Body of pancreas (tissue), 4 donors: ENCODE measurements at places on chromosomes 4 and X.

- no peak for DNase-seq
Observed at GRCh38 chr4:26764231-26764630, 96.4 kb upstream of the STIM2 start.

DNA sequence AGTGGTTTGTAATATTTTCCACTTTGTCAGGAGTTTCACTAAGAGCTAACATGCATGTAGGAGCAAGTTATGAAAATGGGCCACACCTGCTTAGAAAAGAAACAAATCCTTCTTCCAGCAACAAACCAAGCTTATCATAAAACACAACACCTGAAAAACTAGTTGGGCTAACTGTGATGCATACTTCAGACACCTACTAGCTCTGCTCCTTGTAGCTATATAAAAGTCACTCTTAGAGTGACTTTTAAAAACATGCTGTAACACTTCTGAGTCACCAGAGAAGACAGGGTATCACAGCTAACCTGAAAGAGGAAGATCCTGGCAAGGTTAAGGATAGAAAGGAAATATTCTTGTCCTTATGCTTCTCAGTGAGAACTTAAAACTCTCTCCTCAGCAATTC is 3.6 kb upstream of the SLAIN2 start:
- no peak for DNase-seq

DNA sequence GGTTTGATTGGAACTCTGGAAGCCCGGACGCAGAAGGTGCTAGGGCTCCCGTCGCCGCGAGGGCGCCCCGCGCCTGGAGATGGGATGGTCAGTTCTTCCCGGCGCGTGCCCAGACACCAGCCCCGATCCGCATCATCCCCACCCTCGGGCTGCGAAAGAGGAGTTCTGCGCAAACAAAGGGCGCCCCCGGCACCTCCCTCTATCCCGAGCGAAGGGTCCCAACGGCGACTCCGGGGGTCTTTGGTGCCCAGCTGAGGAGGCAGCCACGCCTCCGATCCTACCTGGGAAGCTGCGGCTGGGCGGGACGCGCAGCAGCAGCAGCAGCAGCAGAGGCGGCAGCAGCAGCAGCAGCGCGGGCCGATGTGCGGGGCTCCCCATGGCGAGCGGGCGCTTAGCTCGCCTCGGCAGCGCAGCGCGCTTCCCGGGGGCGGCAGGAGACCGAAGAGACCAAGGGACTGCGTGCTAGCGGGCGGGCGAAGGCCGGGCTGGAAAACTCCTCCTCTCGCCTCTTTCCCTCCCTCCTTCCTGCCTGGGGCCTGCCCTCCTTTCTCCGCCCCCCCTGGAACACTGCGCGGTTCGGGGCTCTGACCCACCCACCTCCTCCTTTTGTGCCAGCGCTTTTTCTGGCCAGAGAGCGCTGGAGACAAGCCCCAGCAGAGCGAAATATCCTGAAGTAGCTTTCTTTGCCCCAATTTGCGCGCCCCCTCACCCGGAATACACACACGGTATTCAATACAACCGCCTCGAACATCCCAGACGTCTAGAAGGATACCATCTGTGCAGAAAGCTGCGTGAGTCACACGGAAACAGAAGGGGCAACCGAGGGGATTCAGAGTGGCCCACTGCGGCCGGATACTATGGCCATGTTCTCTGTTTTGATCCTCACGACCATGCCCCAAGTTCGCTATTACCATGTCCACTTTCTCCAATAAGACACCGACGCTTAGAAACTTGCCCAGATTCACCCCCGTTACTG is at the start of gene SRPX:
Gene SRPX (minus strand): TSS at position 457 of the 976 bp plus-strand sequence. CDS start 79 bp downstream, at position 378.
- no peak for DNase-seq

DNA sequence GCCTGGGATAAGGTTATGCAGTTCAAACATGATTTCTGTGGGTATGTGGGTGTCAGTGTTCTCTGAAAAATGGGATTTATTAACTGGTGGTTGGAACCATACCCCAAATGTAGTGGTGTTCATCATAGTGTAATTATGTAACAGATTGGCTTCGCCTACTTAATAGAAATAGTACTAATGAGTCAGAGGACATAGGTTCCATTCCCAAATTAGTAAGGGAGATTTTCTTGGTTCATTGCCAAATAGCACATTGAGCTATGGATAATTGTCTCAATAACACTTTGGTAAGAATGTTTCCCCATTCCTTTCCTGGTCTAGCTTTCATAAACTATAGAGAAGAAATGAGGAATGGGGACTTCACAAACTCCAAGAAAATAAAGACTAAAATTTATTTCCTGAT is 20.5 kb upstream of the CYBB start:
- DNase-seq = no peak

DNA sequence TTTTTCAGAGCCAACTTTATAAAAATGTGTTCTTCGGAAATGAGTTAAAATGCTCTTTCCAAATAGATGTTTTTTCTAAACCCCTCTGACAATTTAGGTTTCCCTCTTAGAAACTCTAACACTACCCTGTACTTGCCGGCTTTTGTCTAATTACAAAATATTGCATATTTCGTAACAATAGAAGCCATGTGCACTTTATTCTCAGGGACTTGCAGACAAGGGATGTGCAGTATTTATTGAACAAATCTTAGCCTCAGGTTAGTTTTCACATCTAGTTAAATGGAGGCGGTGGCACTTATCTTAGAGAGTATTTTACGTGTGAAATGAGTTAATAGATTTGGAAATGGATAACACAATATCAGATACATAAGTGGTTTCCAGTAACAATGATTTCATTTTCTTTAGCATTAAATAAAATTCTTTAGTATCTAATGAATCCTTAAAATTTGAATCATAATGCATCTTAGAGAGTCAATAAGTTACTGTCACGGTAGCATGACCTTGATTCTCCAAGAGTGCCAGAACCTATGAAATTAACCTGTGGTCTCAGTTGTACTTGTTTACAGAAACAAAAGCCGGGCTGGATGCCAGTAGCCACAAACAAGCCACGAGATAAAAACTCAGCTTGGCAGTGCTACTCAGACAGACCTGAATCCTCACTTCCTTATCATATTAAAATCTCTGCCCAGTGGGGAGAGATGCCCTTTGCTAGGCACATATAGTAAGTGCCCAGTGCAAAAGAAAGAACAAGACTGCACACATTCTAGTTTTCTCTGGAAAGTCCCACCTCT is 772 bp upstream of the PABPC4L start:
- no peak for DNase-seq

DNA sequence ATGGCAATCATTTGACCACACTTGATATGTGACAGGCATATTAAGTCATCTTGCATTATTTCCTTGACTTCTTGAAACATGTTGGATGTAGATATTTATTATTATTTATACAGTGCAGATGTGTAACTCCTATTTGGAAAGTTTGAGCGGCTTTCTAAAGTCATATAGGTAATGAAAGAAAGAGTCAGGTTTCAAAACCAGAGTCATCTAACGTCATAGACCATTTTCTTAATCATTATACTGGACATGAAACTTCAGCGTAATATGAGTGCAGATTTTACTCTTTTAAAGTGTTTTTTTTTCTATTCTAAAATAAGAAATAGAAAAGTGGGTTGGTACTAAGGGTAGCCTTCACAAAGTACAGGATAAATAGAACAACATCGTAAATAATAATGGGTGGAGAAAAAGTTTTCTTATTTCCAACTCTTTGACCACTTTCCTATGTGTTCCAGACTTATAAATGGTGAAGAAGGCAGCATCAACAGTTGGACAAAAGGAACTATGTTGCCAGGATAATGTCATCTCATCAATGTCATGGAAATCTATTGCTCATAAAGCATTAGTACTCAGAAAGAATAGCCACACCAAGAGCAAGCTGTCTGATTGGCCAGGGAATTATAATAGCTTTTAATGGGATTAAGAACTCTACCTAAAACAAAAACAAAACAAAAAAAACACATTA is 108.0 kb upstream of the PCDH18 start:
- DNase-seq = no peak

DNA sequence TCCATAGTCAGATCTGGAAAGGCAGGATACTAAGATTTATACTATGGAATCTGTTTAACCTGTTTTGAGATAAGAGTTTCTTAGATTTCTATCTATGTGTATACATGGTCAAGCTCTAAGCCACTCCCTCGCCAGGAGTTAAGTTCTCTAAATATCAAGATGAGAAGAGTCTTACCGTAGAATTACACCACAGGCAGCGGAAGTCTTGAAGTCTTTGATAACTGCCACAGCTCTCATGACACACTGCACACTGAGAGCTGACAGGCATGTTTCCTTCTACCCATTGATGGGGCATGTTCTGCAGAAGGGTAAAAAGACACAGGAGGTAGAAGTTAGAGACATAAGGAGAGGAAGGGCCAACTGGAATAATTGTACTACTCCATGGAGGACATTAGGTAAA is 67.7 kb downstream of the DGKK start:
- DNase-seq = no peak

- DNase-seq = peak; percentile 90
Observed at GRCh38 chr4:73573794-73574528, 46.3 kb downstream of the RASSF6 start.

- no peak for DNase-seq
Observed at GRCh38 chrX:100296183-100296753, 113.8 kb downstream of the PCDH19 start.

GRCh38 chrX:119072744-119073143 is at the start of gene CT47C1:
Gene CT47C1 (plus strand): TSS chrX:119072993. CDS start chrX:119073226, 233 bp downstream.
- DNase-seq = no peak

- no peak for DNase-seq
Observed at GRCh38 chrX:145856181-145856580, 38.6 kb downstream of the SLITRK2 start.

DNA sequence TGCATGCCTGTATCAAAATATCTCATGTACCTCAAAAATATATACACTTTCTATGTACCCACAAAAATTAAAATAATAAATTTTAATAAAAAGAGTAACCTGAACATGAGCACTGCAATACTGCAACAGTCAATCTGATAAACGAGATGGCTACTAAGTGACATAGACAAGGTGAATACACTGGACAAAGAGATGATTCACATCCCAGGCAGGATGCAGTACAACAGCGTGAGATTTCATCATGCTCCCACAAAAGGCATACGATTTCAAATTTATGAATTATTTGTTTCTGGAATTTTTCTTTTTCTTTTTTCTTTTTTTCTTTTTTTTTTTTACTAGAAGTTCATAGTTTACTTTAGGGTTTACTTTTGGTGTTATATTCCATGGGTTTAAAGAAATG is 12.2 kb upstream of the FGF16 start:
- DNase-seq = no peak

- no peak for DNase-seq
Observed at GRCh38 chrX:129622757-129623301, 31.9 kb downstream of the APLN start.

DNA sequence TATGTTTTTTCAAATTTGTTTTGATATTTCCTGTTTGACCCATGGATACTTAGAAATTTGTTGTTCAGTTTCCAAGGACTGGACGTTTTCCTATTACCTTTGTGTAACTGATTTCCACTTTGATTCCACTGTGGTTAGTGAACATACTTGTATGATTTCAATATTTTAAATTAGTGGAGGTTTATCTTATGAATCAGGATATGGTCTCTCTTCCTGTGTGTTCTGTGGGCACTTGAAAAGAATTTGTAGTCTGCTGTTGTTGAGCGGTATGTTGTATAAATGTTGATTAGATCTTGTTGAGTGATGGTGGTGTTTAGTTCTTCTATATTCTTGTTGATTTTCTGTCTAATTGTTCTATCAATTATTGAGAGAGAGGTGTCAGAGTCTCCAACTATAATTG is 21.2 kb upstream of the LAMTOR3 start:
- no peak for DNase-seq

DNA sequence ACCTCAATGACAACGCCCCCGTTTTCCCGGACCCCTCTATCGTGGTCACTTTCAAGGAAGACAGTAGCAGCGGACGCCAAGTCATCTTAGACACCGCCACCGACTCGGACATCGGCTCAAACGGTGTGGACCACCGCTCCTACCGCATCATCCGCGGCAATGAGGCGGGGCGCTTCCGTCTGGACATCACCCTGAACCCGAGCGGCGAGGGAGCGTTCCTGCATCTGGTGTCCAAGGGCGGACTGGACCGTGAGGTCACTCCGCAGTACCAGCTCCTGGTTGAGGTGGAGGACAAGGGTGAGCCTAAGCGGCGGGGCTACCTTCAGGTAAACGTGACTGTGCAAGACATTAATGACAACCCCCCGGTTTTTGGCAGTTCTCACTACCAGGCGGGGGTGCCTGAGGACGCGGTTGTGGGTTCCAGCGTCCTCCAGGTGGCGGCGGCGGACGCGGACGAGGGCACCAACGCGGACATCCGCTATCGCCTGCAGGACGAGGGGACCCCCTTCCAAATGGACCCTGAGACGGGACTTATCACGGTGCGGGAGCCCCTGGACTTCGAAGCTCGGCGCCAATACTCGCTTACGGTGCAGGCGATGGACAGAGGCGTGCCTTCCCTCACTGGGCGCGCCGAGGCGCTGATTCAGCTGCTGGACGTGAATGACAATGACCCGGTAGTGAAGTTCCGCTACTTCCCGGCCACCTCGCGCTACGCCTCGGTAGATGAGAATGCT is 2.2 kb downstream of the FAT4 start:
- DNase-seq = no peak

DNA sequence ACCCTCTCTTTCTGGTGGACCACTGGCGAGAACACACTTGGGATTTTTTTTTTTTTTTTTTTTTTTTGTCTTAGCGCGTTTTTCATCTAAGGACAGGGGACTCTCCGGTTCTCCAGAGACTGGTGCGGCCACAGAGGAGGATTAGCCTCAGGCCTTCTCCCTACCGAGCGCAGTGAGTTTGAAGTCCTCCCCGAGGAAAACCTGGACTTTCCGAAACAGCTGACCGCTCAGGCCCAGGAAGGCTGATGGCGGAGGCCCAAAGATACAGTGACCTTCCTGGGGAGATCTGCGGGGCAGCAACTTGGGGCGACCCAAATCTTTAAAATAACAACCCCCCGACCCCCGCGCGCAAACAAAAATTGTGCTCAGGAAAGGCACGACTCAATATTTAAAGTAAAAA is 9.2 kb downstream of the NKX3-2 start:
- no peak for DNase-seq

DNA sequence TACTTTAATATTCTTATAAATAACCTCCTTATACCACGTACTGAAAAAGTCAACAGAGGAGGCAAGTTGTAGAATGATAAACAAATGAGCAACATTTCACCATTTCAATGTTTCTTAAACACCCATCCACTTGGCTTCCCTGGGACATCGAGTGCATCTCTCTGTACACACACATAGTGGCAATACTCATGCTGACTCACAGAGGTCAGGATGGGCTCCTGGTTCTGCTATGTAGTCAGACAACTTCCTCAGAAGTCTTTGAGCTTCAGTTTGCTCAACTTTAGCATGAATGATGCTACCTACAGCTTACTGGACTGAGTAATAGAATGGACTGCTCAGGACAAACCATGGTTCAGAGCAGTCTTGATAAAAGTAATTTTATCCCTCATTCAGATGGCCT is 56.9 kb downstream of the MAD2L1 start:
- no peak for DNase-seq

DNA sequence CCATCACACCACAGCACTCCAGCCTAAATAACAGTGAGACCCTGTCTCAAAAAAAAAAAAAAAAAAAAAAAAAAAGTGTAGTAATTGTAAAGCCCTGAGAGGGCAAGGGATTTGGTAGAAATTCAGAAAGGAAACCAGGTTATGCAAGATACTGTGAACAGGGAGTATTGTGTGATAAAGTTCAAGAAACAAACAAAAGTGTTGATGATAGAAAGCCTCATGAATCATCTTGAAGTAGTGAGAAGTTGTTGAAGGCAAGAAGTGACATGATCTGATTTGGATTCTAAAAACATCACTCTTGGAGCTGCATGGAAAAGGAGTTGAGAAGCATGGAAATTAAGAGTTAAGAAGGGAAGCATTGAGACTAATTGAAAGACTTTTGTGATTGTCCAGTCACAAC is 102.2 kb downstream of the RAP1GDS1 start:
- no peak for DNase-seq

GRCh38 chr4:23728393-23728792 is 161.5 kb downstream of the PPARGC1A start:
- no peak for DNase-seq

GRCh38 chr4:24809815-24810405 is 14.5 kb downstream of the SOD3 start:
- DNase-seq = no peak
